ENCODE measurements at places on chromosomes 5 and 9.

GRCh38 chr5:6279607-6280006 lies 98.7 kb downstream of the MED10 start:
- no peak for DNase-seq
- no peak overlapping the region for H3K4me3 ChIP-seq
- no peak overlapping the region for H3K27ac ChIP-seq
- no peaks in the 10 kb centered on the region for H3K4me1 ChIP-seq
- no peaks in the 10 kb centered on the region for H3K27me3 ChIP-seq

DNA sequence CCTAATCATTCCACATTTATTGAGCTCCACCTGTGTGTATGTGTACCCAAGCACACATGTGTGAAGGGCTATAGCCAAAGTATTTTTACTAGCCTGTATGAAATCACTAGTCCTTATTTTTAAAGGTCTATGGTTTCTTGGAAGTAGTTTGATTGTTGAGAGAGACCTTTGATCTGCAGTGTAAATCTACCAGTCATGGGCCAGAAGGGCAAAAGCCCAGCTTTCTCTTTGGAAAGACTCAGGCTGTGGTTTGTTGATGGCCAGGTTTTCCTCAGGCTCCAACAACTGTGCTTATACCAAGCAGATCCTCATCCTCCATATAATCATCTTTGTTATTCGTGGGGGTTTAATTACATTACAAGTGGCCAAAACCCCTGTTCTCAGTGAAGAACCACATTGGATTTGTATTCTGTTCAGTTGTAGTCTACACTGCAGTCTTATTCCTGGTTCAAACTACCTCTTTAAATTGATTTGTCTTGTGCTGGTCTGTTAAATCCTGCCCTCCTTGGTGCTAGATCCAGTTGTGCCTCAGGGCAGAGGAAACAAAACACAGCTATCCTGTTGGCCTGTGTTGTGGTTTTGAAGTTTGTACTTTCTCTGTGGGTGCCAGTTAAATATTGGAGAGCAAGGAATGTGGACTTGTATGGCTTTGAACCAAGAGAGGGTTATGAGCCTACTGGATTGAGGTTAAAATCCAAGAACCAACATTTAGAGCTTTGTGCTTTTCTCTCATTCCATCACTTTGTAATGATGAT lies 13.3 kb downstream of the CDC26 start:
- peaks cover 36% of the 10 kb centered on the region for H3K36me3 ChIP-seq
- no peaks in the 10 kb centered on the region for H3K27me3 ChIP-seq
- no peak overlapping the region for H3K27ac ChIP-seq
- no peak overlapping the region for H3K4me3 ChIP-seq
- no peak for DNase-seq
- H3K4me1 ChIP-seq, result no peaks in the 10 kb centered on the region

GRCh38 chr5:18088020-18088579 lies 453.8 kb downstream of the TAF11L14 start:
- no peak overlapping the region for H3K27ac ChIP-seq
- DNase-seq, result no peak
- no peaks in the 10 kb centered on the region for H3K36me3 ChIP-seq
- H3K4me3 ChIP-seq, result no peak overlapping the region
- H3K27me3 ChIP-seq, result no peaks in the 10 kb centered on the region

- H3K27me3 ChIP-seq, result no peaks in the 10 kb centered on the region
- no peak overlapping the region for H3K4me3 ChIP-seq
- no peaks in the 10 kb centered on the region for H3K4me1 ChIP-seq
- DNase-seq, result no peak
These were observed 28.3 kb downstream of the LRSAM1 start for GRCh38 chr9:127479507-127480081.

- no peak for DNase-seq
- peaks cover 54% of the 10 kb centered on the region for H3K27me3 ChIP-seq
These were observed 11.7 kb downstream of the OR13J1 start for GRCh38 chr9:35858458-35858857.

- no peaks in the 10 kb centered on the region for H3K36me3 ChIP-seq
These were observed 3.4 kb upstream of the IFNA10 start for GRCh38 chr9:21210311-21210710.

DNA sequence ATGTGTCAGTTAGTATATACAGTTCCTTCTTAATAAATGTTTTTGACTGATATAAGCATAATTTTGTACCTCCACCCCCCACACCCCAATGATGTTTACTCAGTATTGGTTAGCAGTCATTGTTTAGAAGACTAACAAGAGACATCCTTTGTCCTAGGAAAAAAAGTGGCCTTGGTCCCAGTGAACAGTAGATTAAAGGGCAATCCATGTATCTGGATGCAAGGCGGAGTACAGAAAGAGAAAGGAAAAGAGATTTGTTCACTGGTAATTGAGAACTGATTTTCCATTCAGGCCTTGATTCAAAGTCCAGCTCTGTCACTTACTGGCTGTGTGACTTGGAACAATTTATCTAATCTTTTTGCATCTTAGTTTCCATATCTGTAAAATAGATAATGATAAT lies 4.6 kb downstream of the RALGPS1 start:
- peak; percentile 59 for DNase-seq
- no peak overlapping the region for H3K27ac ChIP-seq
- no peak overlapping the region for H3K4me3 ChIP-seq
- H3K27me3 ChIP-seq, result peaks cover 3% of the 10 kb centered on the region
- H3K4me1 ChIP-seq, result peaks cover 7% of the 10 kb centered on the region

DNA sequence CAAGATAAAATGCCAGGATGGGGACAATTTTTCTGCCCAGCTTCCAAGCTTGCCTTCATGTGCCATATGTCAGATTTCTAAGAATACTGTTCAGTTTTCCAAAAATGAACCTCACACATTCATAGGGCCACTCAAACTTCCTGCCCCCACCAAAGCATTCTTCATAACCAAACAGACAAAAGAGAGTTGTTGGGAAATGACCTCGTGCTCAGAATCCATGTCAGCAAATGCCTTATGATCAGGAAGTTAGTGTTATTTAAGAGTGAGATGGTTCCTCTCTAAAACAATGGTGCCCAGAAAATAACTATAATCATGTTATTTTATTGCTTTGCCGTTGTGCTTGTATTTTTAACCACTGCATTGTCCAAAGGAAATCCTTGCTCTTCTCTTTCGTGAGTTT lies 208.2 kb downstream of the ZNF608 start:
- no peaks in the 10 kb centered on the region for H3K27me3 ChIP-seq
- H3K36me3 ChIP-seq, result no peaks in the 10 kb centered on the region
- peak overlapping the region; percentile 18 for H3K27ac ChIP-seq
- H3K4me3 ChIP-seq, result no peak overlapping the region
- peak; percentile 31 for DNase-seq

DNA sequence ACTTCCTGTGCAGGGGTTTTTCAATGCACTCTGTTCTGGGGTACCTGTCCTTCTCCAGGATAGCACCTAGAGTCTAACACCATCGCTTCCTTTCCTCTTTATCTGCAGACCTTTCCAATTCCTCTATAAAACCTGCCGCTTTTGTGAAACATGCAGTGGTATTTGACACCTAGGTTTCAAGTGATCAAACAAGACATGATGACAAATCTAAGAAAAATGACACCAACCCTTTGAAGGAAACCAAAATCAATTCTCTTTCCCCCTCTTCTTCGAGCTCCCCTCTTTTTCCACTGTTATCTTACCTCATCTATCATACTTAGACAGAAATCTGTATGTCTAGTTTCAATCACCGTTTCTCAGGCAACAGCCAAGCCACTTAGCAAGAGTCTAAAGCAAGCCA lies 25.6 kb upstream of the RANBP17 start:
- H3K27ac ChIP-seq, result no peak overlapping the region
- H3K4me3 ChIP-seq, result no peak overlapping the region
- no peaks in the 10 kb centered on the region for H3K27me3 ChIP-seq
- no peaks in the 10 kb centered on the region for H3K4me1 ChIP-seq
- H3K36me3 ChIP-seq, result no peaks in the 10 kb centered on the region

DNA sequence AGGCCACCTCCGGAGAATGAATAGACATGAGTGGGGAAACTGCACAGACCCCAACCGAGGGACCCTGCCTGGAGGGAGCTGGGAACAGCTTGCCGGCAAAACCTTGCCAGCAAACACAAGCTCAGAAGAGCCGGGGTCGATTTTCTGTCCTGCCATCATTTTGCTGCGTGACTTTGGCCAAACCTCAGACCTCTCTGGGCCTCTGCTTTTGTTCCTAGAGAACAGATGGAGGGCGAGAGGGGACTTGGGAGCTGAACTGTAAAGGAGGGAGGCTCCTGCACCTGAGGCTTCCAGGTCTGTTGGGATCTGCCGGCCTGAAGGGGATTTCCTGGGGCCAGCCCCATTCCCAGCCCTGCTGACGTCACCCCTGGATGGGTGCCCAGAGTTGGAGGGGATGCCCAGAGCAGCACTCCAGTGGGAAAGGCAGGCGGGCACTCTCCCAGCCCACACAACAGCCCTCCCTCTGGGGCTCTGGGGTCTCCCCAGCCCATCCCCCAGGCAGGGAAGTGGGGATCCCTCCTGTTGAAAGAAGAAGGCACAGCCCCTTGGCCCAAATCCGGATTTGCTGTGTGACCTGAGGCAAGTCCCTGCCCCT lies 40.4 kb upstream of the SYNPO start:
- no peaks in the 10 kb centered on the region for H3K27me3 ChIP-seq
- H3K27ac ChIP-seq, result peak overlapping the region; percentile 77
- peak; percentile 83 for DNase-seq
- no peaks in the 10 kb centered on the region for H3K36me3 ChIP-seq

- H3K27ac ChIP-seq, result no peak overlapping the region
- DNase-seq, result no peak
- H3K4me3 ChIP-seq, result peak overlapping the region; percentile 61
- peaks cover 3% of the 10 kb centered on the region for H3K4me1 ChIP-seq
These were observed 1.1 kb downstream of the DMRTA1 start for GRCh38 chr9:22447618-22448305.

- peaks cover 11% of the 10 kb centered on the region for H3K4me1 ChIP-seq
- H3K27me3 ChIP-seq, result peaks cover 16% of the 10 kb centered on the region
- no peaks in the 10 kb centered on the region for H3K36me3 ChIP-seq
- H3K27ac ChIP-seq, result no peak overlapping the region
- DNase-seq, result no peak
- H3K4me3 ChIP-seq, result no peak overlapping the region
These were observed 2.3 kb upstream of the ST8SIA4 start for GRCh38 chr5:100905259-100905914.

DNA sequence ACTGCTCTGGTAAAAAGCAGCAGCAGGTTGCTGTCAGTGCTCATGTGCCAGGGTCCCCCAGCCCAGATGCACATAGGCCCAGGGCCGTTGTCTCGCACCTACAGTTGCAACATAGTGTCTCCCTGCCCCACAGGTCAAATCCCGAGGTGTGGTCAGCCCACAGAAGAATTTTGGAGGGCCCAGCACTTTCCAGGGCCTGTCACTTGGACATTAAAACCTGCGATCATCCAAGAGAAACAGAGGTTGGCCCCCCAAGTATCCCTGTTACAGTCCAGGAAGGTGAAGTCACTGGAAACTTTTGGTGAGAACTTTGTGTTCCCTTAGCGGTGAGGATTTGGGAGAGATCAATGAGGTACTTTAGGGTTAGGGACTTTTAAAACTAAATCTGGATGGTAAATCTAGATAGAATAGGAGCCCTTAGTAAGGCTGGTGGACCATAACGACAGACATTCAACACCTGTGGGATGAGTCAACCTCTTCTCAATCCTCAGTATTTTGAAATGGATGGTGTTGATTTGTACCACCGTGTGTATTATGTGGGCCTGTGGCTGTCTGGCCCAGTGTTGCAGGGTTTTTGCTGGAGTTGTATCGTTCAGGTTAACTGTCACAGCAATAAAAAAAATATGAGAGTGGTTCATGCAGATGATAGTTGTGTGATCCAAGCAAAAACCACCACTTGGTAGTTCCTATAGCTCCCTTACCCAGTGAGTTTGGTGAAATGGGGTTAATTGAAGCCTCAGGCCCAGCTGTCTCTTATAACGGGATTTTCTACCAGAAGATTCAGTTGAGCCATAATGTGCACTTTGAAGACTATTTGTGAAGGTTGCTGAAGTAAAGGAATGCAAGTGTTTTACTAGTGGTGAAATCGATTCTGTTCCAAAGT lies 19.2 kb downstream of the OR2S2 start:
- no peak overlapping the region for H3K4me3 ChIP-seq
- DNase-seq, result no peak
- H3K27ac ChIP-seq, result no peak overlapping the region
- H3K4me1 ChIP-seq, result no peaks in the 10 kb centered on the region
- H3K27me3 ChIP-seq, result no peaks in the 10 kb centered on the region

DNA sequence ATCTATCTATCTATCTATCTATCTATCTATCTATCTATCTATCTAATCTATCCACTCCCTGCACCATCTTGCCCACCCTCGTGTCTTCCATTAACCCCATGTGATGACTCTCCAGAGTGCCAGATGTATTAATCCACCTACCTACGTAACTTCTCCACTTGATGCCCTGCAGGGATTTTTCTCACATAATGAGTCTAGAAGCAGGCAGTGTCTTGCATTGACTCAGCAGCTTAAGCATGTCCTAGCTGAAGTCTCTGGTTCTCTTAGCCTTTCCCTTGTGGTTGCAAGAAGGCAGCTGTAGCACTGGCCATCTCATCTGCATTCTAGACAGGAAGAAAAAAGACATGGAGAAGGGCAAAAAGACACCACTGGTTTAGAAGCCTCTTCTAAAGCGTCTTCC lies 96.7 kb upstream of the ALDH1B1 start:
- no peaks in the 10 kb centered on the region for H3K36me3 ChIP-seq
- H3K4me3 ChIP-seq, result no peak overlapping the region
- H3K27ac ChIP-seq, result no peak overlapping the region
- peaks cover 10% of the 10 kb centered on the region for H3K4me1 ChIP-seq
- no peak for DNase-seq

DNA sequence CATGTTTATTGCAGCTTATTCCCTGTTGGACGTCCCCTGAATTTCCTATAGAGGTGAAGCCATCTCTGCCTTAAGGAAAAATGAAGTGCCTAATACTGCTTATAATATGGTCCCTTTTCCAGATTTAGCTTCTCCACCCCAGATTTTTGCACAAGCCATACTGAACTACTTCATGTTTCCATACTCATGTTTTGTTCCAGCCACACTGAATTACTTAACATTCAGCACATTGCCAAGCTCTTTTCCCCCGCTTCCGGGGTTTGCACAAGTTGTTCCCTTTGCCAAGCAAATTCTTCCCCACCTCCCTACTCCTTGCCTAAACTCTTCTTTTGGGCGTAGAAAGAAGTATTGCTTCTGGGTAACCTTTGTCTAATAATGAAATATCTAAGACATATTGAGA lies 1.7 kb upstream of the CNTRL start:
- no peak overlapping the region for H3K4me3 ChIP-seq
- H3K27me3 ChIP-seq, result no peaks in the 10 kb centered on the region
- H3K27ac ChIP-seq, result peak overlapping the region; percentile 96
- H3K36me3 ChIP-seq, result no peaks in the 10 kb centered on the region
- peak; percentile 98 for DNase-seq

- no peaks in the 10 kb centered on the region for H3K36me3 ChIP-seq
- DNase-seq, result peak; percentile 71
- no peaks in the 10 kb centered on the region for H3K27me3 ChIP-seq
- H3K27ac ChIP-seq, result peak overlapping the region; percentile 56
These were observed 97.2 kb downstream of the TRIO start for GRCh38 chr5:14240359-14240758.

- H3K4me1 ChIP-seq, result no peaks in the 10 kb centered on the region
- no peaks in the 10 kb centered on the region for H3K36me3 ChIP-seq
- no peaks in the 10 kb centered on the region for H3K27me3 ChIP-seq
- H3K4me3 ChIP-seq, result no peak overlapping the region
These were observed 328.1 kb downstream of the HINT1 start for GRCh38 chr5:130836729-130837649.

All from muscle of leg (tissue), 16 donors.